ENCODE measurements at places on chromosomes 5 and 9.

- no peak for DNase-seq
Measured at GRCh38 chr9:132970324-132971062, 8.0 kb upstream of the GFI1B start.

GRCh38 chr9:125609744-125610143, 97.3 kb downstream of the MAPKAP1 start:
- DNase-seq, result no peak

- DNase-seq, result no peak
Measured at GRCh38 chr5:160233215-160233614, 3.9 kb downstream of the FABP6 start.

- DNase-seq, result no peak
Measured at GRCh38 chr9:71122022-71122275, 528 bp upstream of the TRPM3 start.

DNA sequence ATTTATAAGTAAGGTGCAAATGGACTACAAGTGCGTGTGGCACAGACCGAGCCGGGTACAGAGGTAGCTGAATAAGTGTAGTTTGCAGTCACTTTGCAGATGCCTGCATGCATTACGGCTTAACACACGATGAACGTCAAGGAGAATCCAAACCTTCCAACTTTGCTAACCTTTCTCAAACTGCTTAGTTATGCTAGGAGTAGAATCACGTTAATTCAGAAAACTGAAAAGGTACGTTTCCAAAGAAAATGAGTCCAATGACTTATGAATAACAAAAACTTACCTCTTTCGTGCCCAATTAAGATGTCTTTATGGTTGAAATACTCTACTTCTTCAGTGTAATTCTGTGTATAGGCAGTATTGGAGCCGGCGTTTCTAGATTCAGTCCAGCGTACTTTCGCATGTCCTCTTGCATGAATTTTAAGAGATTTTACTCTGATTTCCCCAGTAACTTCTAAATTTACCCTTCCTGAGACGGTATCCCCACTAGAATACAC, 539 bp downstream of the ARRDC3 start:
- peak; percentile 35 for DNase-seq

DNA sequence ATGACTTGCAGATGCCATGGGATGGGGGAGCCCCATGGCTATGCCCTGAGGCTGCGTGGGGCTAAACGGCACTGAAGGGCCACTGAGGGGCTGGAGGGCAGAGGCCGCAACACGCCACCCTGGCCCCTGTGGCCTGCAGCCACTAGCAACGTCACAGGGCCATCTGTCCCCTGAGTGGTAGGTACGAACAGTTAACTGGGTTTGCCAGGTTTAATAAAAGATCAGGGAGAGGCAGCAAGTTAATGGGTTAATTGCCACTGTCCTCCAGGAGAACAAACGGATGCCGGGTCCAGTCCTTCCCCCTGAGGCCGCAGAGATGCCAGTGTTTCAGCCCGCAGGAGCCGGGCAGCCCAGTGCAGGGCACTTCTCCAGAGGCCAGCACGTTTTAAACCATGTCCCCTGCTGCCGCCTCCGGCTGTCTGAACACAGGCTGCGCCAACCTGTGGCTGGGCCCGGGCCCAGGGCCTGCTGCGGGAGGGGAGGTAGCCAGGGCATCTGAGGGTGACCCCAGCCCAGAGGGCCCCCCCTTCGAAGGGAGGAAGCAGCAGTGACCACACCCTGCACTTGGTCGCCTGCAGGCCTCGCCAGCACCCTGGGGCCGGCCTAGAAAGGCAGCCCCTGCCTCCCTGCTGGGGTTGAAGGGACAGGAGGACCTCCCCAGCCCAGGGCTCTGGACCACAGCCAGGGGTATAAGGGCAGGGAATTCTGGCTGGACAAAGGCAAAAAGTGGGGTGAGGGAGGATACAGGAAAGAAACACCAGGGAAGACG, 227.3 kb downstream of the FANCC start:
- DNase-seq, result no peak

DNA sequence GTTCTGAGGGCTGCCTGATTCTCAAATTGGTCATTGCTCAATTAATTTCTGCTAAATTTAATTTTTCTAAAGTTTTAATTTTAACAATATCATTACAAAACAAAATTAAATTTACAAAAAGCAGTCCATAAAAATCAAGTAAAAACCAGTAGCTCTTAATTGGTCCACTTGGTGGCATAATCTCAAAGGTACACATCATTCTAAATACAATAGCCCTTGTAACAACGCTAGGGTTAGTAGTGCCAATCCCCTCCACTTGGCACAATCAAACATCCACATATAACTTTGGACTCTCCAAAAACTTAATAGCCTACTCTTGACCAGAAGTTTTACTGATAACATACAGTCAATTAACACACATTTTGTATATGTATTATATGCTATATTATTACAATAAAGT, 1.9 kb upstream of the NDUFB6 start:
- no peak for DNase-seq

GRCh38 chr5:179378441-179379271, 33.4 kb upstream of the ADAMTS2 start:
- DNase-seq, result no peak

DNA sequence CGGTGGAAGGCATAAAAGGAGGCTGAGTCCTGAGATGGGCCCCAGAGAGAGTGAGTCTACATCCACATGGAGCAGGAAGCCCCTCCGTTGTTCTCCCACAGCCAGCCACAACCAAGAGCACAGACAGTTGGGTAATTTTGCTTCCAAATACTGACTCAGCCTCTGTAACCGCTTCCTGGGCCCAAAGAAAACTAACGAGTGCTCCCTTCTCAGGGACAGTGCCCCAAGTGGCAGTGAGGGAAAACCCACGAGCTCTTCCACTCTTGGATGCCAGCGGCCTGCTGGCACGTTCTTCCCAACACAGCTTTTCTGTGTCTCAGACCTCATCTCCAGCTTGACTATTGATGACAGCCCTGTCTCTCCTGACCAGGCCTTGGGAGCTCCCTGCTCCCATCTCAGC, 207.6 kb downstream of the FSTL4 start:
- no peak for DNase-seq

DNA sequence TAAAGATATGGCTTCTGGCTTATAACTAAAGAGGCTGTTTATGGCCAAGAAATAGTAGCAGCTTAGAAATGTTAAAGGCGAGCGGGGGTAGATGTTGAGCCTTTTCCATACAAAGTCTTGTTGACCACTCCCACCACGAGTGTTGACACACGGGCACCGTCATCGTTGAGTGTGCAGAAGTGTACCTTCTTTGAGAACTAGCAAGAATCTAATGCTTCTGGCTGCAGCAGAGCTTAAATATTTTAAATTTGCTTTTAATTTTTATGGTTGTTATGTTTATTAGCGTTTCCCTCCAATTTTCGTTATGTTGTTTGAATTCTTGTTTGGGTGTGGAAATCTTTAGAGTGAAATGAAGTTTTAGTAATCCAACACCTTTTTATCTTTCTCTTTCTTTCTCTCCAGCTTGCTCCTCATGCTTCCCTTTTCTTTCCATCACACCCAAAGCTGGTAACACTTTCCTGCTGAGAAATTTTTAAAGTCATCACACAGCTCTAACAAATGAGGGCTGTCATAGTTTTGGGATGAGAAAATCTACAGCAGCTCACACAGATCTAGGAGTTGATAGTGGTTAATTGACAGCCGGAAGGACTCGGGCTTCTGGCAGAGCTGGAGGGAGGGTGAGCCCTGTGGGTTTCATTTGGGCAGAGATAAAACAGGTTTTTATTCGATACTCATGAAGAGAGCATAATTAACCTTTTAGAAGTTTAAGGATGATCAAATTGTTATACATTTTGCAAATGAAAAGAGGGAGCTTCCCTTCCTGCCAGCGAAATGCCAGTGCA, 120.1 kb upstream of the ZNF608 start:
- peak; percentile 22 for DNase-seq

- DNase-seq, result no peak
Measured at GRCh38 chr5:142246258-142246657, 78.6 kb downstream of the SPRY4 start.

GRCh38 chr9:8802242-8802641, 1002.7 kb upstream of the DMAC1 start:
- no peak for DNase-seq

DNA sequence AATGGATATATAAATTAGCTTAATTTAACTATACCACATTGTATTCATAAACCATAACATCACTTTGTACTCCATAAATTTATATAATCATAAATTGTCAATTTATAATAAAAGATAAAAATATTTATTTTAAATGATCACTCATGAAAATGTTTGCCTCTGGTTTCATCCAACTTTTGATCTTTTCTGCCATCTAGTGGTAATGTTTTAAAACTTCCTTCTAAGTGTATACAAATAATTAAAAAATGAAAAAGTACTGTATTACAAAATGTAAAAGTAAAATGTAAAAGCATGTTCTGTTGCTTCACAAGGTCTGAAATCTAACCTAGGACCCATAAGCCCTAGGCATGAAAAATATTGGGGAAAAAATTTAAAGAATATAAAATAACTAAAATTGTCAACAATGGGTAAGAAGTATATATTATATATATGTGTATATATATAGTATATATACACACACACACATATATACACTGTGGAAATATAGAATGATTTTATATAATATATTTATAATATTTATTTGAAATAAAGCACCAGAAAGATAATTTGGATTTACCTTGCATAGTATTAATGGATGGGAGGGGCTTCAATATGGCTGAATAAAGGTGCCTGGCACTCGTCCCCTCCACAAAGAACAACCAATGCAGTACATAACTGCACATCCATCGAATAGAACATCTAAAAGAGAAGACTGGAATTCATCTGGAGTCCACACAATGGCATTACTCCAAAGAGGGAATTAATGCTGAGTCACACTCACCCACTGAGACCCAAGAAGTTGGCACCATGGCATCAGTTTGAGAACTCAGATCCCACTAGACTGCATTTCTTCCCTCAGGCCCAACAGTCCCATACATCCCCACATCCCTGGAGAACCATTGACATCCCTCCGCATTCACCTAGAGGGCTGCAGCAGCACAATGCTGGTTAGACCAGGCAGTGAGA, 32.5 kb downstream of the ANXA1 start:
- DNase-seq, result peak; percentile 48

DNA sequence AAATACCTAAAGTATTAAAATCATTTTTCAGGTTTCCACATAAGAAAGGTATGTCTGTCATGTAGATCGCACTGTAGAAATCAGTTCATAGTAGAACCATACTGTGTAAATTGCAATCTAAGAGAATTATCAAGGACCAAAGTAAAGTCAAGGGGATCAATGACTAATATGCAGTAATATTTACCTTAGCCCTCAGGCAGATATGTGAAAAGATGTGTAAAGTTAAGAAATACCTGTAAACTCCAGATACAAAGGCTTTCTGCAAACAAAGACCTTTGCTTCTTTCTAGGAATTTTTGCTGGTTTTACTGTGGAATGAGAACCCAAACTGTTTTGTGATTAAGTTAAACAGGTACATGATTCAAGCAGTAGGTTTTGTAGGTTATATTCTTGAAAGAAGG, 11.6 kb downstream of the POLK start:
- DNase-seq, result no peak

- no peak for DNase-seq
Measured at GRCh38 chr5:142845954-142846398, 75.8 kb downstream of the ARHGAP26 start.

DNA sequence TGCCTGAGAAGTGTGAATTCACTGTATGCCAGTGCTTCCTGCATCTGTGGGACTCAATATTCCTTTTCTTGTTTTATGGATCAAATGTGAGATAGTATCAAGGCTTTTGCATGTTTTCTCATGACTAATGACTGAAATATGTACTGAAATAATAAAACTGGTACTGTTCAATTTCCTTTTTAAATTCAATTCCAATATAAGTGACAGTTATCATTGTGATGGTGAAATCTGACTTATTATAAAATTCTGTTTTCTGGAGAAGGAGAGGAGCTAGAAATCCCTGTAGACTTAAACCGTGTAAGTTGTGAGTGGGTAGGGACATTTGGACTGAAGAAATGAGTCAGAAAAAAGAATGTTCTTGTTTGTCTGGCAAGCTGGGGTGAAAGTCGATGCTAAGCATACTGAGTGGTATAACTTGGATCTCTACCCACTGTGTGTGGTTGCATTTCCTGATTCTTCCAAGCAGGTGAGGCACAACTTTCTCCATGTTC, 245.2 kb downstream of the EFNA5 start:
- no peak for DNase-seq

GRCh38 chr5:109833946-109834345, 144.2 kb downstream of the MAN2A1 start:
- no peak for DNase-seq

DNA sequence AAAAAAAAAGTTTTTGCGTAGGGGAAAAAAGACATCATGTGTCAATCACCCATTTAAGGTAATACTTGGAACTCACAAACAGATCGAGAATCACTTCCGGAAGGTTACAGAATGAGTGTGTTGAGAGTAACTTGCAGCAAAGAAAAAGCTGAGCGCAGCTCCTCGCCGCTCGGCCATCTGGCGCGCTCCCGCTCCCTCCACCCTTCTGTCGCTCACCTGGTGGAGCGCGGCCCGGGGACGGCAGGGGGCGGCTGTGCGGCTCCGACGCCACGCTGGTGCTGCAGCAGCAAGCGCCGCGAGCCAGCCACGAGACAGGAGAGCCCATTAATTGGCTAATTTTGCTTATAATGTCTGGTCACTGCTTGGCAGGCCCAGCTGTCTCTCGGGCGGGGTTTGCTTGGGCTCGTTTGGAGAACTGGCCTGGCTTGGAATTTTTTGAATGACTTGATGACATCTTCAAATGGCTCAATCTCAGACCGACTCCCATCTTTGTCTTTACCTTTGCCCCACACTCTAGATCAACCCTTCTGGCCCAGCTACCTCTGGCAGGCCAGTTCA, 601.8 kb downstream of the CCDC171 start:
- DNase-seq, result no peak

GRCh38 chr5:127785098-127785927, 82.1 kb downstream of the CCDC192 start:
- no peak for DNase-seq

DNA sequence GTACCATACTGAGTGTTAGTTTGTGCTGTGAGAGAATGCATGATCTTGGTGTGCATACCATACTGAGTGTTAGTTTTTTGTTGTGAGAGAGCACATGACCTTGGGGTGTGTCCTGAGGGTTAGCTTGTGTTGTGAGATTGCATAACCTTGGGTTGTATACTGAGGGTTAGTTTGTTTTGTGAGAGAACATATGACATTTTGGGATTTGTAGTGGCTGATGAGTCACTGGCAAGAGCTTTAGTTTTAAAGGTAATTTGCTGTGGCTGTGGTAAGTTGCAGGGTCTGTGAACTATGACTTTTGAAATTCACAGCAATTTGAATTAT, 1068.3 kb upstream of the EDIL3 start:
- no peak for DNase-seq

GRCh38 chr5:88145611-88146467, 122.8 kb downstream of the TMEM161B start:
- DNase-seq, result no peak
